Right renal pelvis (tissue), 4 donors: ENCODE measurements at places on chromosomes 5 and 9. TPM values are rescaled to one million over a fixed set of nuclear protein-coding genes. Genes with fewer than 3 reads are reported as not detected.

MEF2C gene
- polyA plus RNA-seq, result 47.2 TPM

NRARP gene
- 6.8 TPM for polyA plus RNA-seq

IL4 gene
- polyA plus RNA-seq, result not detected

PCDHAC2 gene
- 0.63 TPM for polyA plus RNA-seq

SH3GL2 gene
- polyA plus RNA-seq, result 5.3 TPM

CLIC3 gene
- polyA plus RNA-seq, result 0.69 TPM

WNT8A gene
- 0.17 TPM for polyA plus RNA-seq

TEK gene
- polyA plus RNA-seq, result 38.7 TPM

LOX gene
- polyA plus RNA-seq, result 71.8 TPM

CD274 gene
- 1.3 TPM for polyA plus RNA-seq

IL13 gene
- polyA plus RNA-seq, result 0.14 TPM

ABLIM3 gene
- 0.94 TPM for polyA plus RNA-seq
